ENCODE measurements at places on chromosomes 16 and 17. TPM values are rescaled to one million over a fixed set of nuclear protein-coding genes. Genes with fewer than 3 reads are reported as not detected.

DNA sequence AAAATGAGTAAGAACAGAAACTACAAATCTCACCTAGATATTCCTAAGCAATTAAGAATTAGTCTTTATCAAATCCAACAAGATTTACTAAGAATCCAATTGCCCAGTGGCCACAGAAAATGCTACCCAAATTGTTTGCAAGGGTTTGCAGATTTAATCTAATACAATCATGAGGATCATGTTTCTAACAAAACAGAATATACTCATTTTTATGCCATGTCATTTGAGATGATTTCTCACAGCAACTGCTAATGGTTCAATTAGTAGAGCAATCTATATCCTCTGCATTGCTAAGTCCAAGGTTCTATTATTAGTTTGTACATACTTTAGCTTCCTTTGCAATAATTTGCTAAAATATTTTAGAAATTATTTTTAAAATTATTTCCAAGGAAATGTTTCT, 41.2 kb downstream of the HELZ start:
- no peaks in the 10 kb centered on the region for H3K4me1 ChIP-seq
- H3K27ac ChIP-seq: no peak overlapping the region
- no peaks in the 10 kb centered on the region for H3K27me3 ChIP-seq
- no peak for DNase-seq

GRCh38 chr16:85835227-85835751, 35.8 kb downstream of the COX4I1 start:
- H3K27ac ChIP-seq: no peak overlapping the region
- peaks cover 52% of the 10 kb centered on the region for H3K27me3 ChIP-seq
- H3K4me3 ChIP-seq: no peak overlapping the region
- H3K4me1 ChIP-seq: no peaks in the 10 kb centered on the region
- no peaks in the 10 kb centered on the region for H3K36me3 ChIP-seq

DNA sequence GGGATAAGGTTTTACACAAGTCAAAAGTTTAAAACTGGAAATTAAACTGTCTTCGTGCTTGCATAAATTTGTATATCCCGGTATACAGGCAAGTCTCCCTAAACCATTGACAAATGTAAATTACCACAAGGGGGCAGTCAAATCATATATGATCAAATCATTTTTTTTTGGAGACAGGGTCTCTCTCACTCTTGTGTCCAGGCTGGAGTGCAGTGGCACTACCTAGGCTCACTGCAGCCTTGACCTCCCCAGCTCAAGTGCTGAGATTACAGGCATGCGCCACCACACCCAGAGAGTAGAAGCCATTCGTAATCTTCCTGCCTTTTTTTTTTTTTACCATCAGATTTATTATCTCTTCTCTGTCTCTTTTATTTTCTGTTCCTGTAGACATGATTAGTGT, 18.5 kb downstream of the TOP2A start:
- H3K27ac ChIP-seq: no peak overlapping the region
- peak; percentile 74 for DNase-seq
- H3K27me3 ChIP-seq: no peaks in the 10 kb centered on the region
- no peaks in the 10 kb centered on the region for H3K4me1 ChIP-seq
- H3K4me3 ChIP-seq: no peak overlapping the region
- peaks cover 2% of the 10 kb centered on the region for H3K36me3 ChIP-seq

The NFATC2IP gene
- 29.1 TPM for polyA plus RNA-seq

The MILR1 gene
- polyA plus RNA-seq: 0.44 TPM
